ENCODE measurements at places on chromosomes 2 and 18.
A peak's percentile ranks its signal among the peaks of the same experiment; 100 is the strongest.

DNA sequence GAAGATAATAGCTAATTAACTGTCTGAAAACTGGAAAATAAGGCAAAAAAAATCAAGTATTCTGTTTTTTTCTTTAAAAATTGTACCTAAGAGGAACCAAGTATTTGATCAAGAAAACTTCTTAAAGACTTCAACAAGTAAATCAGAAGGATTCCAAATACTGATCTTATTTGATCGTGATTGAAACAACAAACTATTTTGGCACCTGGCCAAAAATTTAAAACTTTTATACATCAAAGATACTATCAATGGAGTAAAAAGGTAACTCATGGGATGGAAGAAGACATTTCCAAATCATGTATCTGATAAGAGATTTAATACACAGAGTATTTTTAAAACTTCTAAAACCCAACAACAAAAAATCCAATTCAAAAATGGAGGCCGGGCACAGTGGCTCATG lies 46.7 kb downstream of the CFAP210 start:
- DNase-seq: no peak

- DNase-seq: no peak
Measured at GRCh38 chr2:10447300-10447894, 730 bp downstream of the ODC1 start.

DNA sequence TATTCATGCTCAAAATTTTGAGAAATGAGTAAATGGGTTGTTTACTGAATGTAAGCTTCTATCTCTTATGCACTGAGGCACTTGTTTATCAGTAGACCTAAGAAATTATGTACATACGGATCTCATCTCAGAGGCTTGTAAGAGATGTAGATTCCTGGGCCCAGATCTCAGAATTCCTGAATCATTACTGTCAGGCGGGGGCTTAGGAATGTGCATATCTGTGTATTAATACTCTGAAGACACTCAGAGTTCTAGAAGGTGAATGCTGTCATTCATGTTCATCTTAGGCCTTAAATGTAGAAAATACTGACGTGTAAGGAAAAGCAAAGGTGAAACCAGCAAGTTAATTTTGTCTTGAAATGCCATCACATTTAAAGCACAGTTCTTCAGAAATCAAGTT lies 169.6 kb downstream of the FMNL2 start:
- no peak for DNase-seq

- DNase-seq: no peak
Measured at GRCh38 chr18:32891797-32892196, 119.0 kb upstream of the KLHL14 start.

- no peak for DNase-seq
Measured at GRCh38 chr2:233342301-233342700, 12.0 kb upstream of the DGKD start.

- DNase-seq: no peak
Measured at GRCh38 chr18:67145586-67146292, 370.8 kb downstream of the DSEL start.

- peak; percentile 99 for DNase-seq
Measured at GRCh38 chr2:8681786-8682692, at the start of gene ID2. Gene ID2, plus strand, starts transcription at chr2:8682056. Its CDS starts 110 bp downstream, at chr2:8682166.

DNA sequence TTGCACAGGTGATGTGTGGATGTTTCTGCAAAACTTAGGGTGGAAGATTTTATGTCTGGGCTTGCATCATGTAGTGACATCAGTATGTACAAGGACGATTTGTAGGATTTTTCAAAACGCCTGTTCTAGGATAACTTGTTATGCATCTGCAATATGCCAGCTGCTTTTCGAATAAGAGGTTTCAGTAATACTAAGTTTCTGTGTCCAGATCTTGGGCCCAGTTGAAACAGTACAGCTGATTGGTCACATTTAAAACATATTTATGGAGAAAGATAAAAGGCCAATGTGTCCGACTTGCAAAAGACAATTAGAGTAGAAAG lies 1.2 kb downstream of the PTPN4 start:
- peak; percentile 20 for DNase-seq

- no peak for DNase-seq
Measured at GRCh38 chr2:117972476-117973123, 41.3 kb downstream of the CCDC93 start.

DNA sequence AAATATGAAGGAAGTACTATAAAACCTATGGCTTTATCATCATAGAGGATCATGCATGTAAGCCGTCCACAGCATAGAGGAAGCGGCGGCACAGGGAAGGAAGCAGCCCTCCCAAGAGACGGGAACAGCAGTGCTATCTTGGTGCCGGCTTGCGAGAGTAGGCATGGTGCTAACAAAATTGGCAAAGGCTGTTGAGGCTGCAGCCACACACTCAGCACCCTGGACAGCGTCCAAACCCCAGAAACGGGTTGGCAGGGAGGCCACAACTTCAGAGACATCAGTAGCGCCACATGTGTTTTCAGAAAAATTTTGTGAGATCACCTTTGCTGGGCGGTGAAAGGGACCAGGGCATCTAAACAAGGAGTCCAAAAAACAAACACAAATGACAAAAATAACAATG lies 37.7 kb downstream of the NETO1 start:
- no peak for DNase-seq

- DNase-seq: no peak
Measured at GRCh38 chr2:41854227-41854626, 193.6 kb upstream of the PKDCC start.

DNA sequence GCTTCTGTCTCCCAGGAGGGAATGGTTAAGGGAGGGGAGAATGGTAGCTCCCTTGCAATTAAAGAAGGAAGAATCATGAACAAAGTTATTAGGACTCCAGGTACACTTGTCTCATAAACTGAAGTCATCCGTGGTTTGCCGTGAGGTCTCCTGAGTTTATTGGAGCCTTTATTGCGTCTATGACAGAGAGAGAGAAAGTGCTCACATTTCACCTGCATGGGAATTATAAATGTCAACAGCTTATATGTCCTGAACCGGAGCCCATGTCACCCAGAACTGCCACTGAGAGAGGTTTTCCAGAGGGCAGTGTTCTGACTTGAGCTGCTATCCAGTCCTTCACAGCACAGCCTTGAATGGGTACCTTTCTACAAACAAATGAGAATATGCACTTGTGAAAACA lies 104.3 kb downstream of the STPG4 start:
- DNase-seq: no peak

GRCh38 chr2:218623366-218623705 lies 15.6 kb downstream of the PLCD4 start:
- DNase-seq: no peak

- no peak for DNase-seq
Measured at GRCh38 chr2:30628341-30628740, 178.9 kb downstream of the CAPN13 start.

GRCh38 chr2:142100139-142100873 lies 30.5 kb downstream of the LRP1B start:
- DNase-seq: no peak

DNA sequence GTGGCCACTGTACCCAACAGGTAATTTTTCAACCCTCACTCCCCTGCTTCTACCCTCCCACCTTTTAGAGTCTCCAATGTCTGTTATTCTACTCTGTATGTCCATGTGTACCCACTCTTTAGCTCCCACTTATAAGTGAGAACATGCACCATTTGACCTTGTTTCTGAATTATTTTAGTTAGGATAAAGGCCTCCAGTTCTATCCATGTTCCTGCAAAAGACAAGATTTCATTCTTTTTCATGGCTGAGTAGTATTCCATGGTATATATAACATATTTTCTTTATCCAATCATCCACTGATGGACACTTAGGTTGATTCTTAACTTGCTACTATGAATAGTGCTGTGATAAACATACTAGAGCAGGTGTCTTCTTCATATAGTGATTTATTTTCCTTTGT lies 9.1 kb downstream of the PECR start:
- no peak for DNase-seq

GRCh38 chr18:27996801-27997272 lies 180.1 kb downstream of the CDH2 start:
- no peak for DNase-seq

GRCh38 chr18:34956663-34957062 lies 84.5 kb upstream of the MAPRE2 start:
- no peak for DNase-seq

- DNase-seq: no peak
Measured at GRCh38 chr2:46815121-46815802, 100.3 kb downstream of the MCFD2 start.

DNA sequence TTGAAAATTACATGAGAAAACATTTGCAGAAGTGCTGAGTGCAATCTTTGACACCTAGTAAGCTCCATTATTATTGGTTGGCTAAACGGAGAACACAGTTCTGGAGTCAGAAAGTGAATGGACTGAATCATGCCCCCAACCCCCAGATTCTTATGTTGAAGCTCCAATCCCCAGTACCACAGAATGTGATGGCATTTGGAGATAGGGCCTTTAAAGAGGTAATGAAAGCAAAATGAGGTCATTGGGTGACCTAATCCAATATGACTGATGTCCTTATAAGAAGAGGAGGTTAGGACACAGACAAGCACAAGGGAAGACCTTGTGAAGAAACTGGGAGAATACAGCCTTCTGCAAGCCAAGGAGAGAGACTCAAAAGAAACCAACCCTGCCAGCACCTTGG lies 200.9 kb upstream of the EPAS1 start:
- DNase-seq: no peak

DNA sequence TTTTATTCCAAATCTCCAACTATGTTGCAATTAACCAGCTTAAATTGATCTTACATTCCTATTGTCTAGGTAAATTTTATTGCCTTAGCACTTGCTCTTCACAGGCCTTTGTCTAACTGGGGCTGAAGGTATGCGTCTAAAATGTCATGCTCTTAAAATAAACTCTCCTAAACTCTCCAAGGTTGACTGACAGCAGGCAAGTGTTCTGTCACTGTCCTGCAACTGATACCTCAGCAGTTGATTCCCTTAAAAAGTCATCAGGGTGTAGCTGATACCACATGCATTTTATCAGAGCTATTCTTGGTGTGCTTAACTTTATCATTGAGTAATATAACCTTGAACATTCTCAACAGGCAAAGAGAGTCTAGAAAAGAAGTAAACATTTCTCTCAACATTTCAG lies 680 bp downstream of the TTN start:
- no peak for DNase-seq

DNA sequence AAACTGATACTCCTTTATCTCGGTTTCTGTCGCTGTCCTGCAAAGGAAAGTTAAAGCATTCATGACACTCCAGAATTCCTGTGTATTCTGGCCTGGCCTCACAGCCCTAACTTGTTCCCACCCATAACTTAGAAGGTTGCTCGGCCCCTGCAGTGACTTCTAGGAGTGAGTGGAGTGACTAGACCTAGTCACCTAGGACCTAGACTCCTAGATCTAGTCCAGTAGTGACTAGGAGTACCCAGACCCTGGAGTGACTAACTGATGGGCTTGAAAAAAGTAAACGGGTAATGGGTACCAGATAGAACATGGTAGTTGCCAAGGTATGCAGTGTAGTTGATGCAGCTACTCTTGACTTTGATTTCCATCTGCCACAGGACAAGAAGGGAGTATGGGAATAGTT lies 181.8 kb downstream of the MYO1B start:
- no peak for DNase-seq

GRCh38 chr2:25207078-25207545 lies 38.7 kb upstream of the POMC start:
- DNase-seq: no peak

GRCh38 chr2:238127165-238128060 lies 11.1 kb upstream of the KLHL30 start:
- no peak for DNase-seq

DNA sequence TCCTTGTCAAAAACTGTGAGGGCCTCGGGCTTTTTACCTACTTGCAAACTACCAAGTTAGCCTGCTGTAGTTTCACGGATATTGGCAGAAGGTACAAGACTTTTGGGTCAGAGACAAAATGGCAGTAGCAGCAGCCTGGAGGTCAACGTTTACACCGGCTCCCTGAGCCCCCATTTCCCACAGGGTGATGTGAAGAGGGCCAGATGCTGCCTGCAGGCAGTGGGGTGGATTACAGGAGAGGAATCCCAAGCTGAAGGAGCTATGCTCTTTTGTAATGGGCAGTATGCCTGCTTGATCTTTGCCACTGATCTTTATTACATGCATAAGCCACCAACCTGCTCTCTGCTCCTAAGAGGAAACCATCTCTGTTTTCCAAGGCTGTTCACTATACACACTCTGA lies 29.5 kb upstream of the SP5 start:
- no peak for DNase-seq

DNA sequence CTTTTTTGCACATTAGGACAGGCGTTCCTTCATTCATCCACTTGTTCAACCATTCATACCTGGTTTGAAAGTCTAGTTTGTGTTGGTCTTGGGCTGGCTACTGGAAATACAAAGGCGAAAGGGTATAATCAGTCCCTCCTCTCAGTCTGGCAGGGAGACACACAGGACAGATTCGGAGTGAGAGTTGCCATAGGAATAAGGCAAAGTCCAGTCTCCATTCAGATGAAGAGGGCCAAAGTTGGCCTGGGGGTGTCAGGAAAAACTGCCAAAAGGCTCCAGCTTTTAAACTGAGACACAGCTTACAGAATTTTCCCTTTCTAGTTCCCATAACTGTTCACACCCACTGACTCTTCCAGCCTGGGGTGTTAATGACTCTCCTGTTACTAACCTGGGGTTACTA lies 96.3 kb upstream of the AQP4 start:
- DNase-seq: no peak

GRCh38 chr2:180706694-180707093 lies 273.7 kb upstream of the UBE2E3 start:
- no peak for DNase-seq

- DNase-seq: no peak
Measured at GRCh38 chr2:204591225-204591624, 46.0 kb downstream of the PARD3B start.

GRCh38 chr2:239574434-239575156 lies 173.8 kb upstream of the HDAC4 start:
- DNase-seq: no peak

DNA sequence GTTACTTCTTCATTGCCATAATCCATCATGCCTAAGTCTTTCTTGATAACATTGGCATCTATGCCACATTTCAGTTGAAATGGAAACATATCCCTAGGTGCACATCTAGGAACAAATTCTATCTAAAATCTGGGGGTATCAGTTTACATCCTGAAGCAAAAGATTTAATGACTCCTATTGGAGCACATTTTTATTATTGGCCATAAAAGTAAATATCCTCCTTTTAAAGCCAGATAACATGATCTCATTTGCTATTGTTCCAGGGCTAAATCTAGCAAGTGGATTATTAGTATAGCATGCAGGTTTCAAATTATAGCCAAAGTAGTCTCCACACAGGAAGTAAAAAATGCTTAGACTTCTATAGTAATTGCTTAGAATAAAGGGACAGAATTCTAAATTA lies 193.2 kb downstream of the CDH2 start:
- DNase-seq: no peak

GRCh38 chr2:29040552-29040951 lies 33.8 kb downstream of the PCARE start:
- no peak for DNase-seq

- no peak for DNase-seq
Measured at GRCh38 chr18:57941841-57942489, 102.1 kb upstream of the NEDD4L start.

GRCh38 chr18:59516356-59517155 lies 157.5 kb upstream of the LMAN1 start:
- no peak for DNase-seq

DNA sequence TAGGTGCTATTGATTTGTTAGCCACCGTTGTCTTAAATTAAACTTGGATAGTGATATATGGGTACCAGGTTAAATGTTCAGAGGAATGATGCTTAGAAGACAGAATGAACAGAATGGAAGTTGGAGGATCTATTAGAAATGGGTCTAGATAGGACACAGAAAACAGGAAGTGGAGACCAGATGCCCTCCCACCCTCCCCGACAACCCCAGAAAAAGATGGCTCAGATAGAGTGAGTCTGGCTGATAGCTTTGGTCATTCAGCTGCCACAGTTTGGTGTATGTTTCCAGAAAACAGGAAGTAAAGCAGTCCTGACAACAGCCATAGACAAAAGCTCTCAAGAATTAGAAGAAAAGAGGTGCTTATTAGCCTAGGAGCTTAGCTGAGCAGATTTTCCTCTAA lies 71.5 kb upstream of the DSG1 start:
- DNase-seq: no peak
